ENCODE measurements at places on chromosomes 4 and X. TPM values are rescaled to one million over a fixed set of nuclear protein-coding genes. Genes with fewer than 3 reads are reported as not detected.

DNA sequence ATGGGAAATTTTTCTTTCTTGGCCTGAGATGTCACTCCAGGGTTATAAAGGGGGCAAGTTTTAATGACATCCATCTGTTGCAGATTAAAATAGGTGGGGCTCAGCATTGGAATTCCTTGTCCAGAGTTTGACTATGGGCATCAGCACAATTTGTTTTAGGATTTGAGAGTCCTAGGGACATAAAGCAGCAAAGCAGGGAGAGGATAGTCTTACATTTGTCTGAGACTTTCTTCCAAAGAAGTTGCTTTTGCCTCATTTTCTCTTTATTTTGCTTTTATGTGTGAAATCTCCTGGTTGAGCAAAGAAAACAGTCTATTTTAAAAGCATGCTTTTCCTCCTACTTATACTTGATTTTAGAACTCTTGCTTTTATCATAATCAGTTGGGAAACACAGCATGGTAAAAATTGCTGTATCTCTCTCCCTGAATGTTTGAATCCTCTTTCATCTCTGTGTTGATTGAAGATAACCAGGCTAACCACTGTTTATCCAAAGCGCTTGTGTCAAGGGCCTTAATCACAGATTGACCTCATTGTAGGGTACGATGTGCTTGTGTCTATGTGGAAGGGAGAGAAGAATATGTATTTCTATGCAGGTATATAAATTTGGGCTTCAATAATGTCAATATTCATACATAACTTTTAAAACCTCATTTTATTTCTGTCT, 121.5 kb downstream of the ANK2 start:
- no peak for DNase-seq

DNA sequence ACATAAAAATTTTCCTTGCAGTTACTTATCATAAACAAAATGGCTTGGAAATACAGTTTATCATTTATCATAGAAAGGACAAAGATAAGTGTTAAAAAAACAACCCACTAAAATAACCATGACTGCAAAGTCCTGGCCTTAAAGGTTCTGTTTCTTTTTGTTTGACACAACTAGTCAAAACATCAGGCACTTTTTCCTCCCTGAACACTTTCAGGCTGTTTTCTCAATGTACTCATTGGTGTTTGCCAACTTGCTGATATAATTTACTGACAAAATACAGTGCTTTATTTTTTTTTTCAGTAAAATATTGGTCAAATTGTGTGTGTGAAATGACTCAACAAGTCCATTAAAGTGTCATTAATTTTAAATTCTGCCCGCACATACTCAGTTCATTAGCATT, 156.6 kb downstream of the ADGRL3 start:
- no peak for DNase-seq

GRCh38 chrX:115952417-115953092, 218.0 kb upstream of the AGTR2 start:
- no peak for DNase-seq

GRCh38 chr4:149885896-149886295, 70.3 kb upstream of the IQCM start:
- no peak for DNase-seq

GRCh38 chr4:15294202-15294601, 133.6 kb upstream of the C1QTNF7 start:
- no peak for DNase-seq

GRCh38 chr4:169818063-169818679, 60.4 kb upstream of the HPF1 start:
- no peak for DNase-seq

DNA sequence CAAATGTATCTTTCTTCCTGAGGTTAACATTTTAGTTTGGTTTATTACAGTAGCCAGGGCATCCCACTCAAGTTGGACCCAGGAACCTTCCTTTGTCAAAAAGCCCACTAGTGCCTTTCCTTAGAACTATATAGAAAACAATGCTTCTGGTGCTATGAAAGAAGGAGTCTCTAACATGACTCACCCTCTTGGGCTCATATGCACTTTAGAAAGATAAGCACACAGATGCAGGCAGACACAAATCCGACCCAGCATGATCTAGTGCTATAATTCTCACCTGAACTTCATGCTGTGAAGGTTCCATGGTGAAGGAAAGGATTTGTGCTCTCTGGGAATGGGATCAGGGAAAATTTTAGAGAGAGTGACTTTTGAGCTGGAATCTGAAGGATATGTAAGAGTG, 289.4 kb downstream of the ANKRD50 start:
- DNase-seq, result no peak

Gene XAGE1A
- total RNA-seq, result not detected

Gene LIMCH1
- not detected for total RNA-seq

Gene CLDN2
- not detected for total RNA-seq

Gene FAM241A
- total RNA-seq, result 16.0 TPM

Gene LDOC1
- 3.4 TPM for total RNA-seq

Gene ARMCX4
- 7.4 TPM for total RNA-seq

Gene NUDT11
- 1.3 TPM for total RNA-seq

Gene DIPK2B
- total RNA-seq, result not detected

Gene MAGT1
- 44.9 TPM for total RNA-seq

Gene CXCL1
- 0.78 TPM for total RNA-seq
